GM19239 (cell line): ENCODE measurements at places on chromosomes 3 and 15.

- DNase-seq = no peak
Observed at GRCh38 chr3:194986208-194987043, 284.5 kb downstream of the XXYLT1 start.

GRCh38 chr3:79414806-79415205, 353.0 kb downstream of the ROBO1 start:
- DNase-seq = no peak

GRCh38 chr3:10949197-10949596, 43.4 kb upstream of the SLC6A1 start:
- no peak for DNase-seq

DNA sequence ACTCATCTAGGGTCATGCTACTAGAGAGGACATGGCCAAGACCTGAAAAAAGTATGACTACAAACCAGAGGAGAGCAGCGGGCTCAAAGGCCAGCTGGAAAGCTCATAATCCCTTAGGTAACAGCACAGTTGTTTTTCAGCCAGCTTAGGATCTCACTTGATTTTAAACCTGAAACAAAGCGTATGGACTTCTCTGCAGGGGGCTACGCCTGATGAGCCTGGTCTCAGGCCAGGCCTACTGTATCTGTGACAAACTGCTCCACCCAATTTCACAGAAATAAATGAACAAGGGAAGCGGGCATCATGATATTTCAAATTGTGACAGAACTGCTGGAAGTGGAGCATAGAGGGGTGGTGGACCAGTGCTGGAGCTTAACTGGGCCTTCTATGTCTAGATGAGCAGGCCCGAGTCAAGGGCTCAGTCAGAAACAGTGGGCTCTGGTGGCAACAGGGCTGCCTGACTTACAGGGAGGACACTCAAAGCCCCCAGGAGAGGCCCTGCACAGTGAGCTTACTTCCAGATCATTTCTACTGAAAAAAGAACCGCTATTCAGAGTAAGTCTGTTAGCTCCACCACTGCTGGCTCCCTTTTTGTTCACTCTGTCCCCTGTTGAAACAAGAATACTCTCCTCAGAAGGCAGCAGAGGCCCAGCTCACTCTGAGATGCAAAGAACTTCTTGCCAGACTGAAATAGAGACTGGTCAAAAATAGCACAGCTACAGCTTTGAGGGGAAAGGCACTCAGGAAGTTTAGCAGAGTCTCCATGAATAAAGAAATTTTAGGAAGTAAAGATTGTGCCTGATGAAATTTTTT, 47.0 kb downstream of the LRIG1 start:
- DNase-seq = no peak

- no peak for DNase-seq
Observed at GRCh38 chr3:162302983-162303624, 806.5 kb downstream of the OTOL1 start.

- DNase-seq = no peak
Observed at GRCh38 chr15:53833134-53833624, 73.7 kb upstream of the WDR72 start.

DNA sequence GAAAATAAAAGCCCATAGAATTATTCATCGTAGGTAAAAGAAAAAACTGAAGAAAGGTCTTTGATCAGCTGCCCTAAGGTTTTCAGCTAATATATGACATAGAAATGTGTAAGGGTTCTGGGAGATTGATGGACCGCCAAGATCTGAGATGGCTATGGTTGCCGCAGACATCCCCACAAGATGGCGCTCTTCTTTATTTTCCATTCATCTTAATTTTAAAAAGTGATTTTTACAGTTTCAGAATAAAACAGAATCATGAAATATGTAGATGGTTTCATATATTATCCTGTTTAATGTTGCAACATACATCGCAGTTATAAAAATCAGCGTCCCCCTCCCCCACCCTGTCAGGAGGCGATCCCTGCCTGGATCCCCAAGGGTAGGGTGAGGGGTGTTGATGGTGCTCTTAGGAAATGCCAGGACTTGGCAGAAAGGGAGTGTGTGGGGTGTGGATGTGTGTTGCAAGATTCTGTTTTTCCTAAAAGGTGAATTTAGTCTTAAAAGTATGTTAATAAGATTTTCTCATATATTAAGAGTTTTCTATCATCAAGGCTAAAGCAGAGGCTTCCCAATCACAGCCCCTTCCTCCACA, 68.8 kb downstream of the ANXA2 start:
- DNase-seq = no peak

DNA sequence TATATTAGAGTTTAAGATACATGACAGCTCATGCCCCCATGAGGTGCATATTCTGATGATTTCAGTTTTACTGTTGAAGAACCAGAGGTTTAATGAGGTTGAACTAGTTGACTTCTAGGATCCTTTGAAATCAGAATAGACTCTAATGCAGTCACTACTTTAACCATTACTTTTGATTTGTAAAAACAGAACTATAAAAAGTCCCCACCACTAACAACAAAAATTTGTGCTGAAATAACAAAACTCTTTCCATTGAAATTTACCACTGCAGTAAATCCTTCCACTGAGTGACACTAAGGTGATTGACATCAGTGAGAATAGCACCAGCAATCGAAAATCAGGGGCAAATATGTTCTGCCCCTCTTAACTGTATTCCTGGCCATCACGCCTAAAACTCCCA, 214.1 kb downstream of the SHQ1 start:
- no peak for DNase-seq

DNA sequence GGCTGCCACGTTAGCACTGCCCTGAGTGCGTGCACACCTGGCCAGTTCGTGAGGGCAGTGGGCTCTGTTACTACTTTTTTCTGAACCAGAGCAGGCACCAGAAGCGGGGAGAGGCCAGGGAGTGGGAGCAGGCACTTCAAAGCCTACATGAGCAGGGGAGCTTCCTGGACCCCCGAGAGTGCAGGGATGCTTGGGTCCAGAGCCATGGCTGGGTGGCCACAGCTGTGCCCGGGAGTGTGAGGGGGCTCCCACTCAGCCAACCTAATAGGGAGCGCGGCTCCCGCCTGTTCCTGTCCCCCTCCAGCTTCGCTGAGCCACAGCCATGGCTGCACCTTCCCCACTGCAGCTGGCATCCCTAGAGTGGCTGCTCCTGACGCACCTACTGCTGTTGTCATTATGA, 1423.3 kb downstream of the SI start:
- no peak for DNase-seq

GRCh38 chr15:26504009-26504408, 268.9 kb downstream of the GABRB3 start:
- DNase-seq = no peak

DNA sequence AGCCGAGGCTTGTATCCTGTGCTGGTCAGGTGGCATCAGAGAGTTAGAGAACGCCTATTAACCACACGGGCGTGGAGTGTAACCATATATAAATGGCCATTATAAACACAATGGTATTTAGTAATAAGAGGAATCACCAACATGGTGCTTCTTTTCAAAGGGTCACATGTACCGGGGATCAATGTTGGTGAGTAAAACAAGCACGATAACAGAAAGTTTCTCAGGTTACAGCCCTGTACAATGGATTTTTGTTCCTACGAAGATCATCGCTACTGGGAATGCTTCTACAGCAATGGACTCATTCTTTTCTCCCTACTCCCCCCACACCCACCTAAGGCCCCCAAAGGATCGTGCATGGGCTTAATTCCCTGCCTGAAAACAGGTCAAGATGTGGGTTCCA, 42.5 kb downstream of the MEIS2 start:
- no peak for DNase-seq

GRCh38 chr15:60584355-60584998, 105.5 kb upstream of the ICE2 start:
- DNase-seq = no peak

- no peak for DNase-seq
Observed at GRCh38 chr3:183218826-183219225, 34.2 kb upstream of the B3GNT5 start.

DNA sequence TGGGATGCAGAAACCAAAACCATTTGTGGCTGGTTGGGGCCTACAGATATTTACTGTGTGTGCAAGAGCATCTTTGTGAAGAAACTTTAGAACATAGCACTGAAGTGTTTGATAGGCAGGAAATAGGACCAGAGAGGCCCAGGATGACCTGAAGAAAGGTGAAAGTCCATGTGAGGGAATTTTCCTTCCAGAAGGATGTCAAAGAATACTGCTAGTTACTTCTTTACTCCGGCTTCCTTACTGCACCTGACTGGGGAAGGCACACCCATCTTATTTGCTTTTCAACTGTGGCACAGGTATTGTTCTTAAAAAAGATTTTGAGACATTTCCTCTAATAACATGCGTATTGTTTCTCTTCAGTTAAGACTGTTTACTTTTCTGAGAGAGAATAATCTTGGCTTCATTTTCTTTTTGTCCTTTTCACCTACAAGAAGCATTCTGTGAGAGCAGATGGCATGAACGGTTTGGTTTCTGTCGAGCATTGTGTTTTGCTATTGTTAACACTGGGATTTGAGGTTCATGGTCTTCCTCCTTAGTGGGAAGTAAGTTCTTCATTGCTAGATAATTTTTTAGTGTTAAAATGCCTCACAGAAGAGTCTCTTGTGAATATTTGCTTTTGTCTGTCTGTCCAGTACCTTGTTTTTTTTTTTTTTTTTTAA, 71.5 kb downstream of the SLCO3A1 start:
- no peak for DNase-seq

- DNase-seq = no peak
Observed at GRCh38 chr15:69946870-69947269, 150.8 kb downstream of the TLE3 start.

DNA sequence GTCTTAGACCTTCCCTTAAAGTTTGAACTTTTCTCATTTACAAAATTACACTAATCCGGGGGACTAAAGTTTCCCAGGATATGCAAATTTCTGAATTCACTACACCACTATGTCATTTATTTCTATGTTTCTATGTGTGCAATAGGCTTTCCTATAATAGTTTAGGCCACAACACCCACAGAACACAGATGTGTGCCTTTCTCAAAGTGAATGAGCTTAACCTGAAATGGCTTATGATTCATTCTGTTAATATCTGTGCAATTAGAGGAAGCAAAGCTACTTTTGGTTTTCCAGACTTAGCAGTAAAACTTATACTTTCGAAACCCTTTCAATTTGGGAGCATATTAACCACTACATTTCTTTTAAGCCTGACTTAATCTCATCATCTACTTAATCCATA, 748.1 kb downstream of the GBE1 start:
- no peak for DNase-seq

DNA sequence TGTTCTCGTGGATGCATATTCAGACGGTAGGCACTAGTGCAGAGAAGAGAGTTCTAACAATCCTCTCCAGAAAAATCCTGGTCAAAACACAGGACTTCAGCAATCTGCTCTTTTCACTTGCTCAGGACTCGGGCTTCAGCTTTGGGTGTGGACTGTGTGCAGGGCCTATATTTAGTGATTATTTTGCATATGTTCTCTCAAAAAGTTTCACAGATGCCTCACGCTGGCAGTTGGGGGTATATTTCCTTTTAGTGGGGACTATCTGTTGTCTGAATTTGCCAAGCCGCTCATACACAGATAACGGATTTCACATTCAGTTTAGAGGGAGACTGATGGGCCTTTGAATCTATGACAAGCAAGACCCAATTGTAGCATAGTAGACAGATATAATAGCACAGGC, 54.4 kb upstream of the LRRN1 start:
- no peak for DNase-seq

GRCh38 chr3:179098388-179099077, 26.9 kb upstream of the ZMAT3 start:
- DNase-seq = no peak

DNA sequence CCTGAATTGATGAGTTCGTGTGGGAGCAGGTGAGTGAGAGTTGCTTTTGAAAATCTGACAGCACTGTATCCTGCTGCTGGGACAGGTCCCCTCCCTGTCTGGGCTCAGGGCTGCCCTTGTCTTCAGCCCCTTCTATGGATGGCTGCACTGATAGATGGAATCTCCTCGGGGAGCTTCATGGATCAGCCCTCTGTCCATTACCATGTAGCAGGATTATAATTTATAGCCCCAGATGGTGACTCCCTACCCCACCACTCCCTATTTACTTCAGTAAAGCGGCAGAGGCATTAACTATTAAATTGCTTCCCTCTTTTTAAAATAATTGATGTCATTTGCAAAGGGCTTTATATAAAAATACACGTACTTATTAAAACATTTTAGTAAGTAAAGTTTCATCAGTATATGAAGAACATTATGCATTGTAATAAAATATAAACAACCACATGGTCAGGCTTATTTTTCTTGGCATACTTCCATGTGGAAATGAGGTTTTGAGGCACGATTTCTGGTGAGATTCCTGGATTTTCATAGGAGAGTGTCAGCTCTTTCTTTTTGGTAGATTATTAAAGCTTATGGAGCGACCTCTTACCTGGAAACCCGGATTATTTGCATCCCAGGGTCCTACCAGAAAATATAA, 38.5 kb downstream of the MAP3K13 start:
- no peak for DNase-seq

GRCh38 chr3:61928776-61929314, 367.5 kb downstream of the PTPRG start:
- no peak for DNase-seq

- no peak for DNase-seq
Observed at GRCh38 chr3:138361561-138361971, 13.2 kb downstream of the MRAS start.

DNA sequence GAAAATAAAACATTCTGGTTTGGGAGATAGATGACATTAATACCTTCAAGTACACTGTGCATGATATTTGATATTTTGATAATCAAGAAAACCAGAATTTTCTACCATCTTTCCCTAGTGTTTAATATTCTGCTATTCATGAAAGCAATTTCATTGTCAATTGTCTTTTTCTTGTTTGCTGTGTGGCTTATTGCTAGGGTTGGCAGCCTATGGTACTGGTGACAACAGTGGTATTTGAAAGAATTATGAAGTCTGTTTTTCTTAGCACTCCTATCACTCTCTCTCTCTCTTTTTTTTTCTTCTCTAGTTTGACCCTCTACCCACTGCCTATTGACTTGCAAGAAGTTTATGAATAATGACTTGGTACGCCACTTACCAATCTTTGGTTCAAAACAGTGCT, 15.4 kb downstream of the RNF13 start:
- no peak for DNase-seq

DNA sequence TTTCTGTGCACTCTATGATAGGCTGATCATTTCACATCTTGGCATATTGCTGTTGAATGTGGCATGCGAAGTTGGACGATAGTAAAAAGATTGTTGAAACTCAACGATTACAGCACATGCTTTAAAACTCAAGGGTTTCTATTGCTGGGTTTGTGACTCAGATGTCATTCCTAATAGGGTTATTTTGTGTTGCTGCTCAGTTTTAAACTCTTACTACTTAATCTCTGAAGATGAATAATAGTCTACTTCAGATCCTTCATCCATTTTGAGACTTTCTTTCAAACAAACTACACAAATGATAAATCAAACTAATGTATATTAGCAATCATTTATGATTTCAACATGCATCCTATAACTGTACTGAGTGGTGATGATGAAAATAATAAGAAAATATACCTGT, 71.3 kb upstream of the MBNL1 start:
- no peak for DNase-seq

GRCh38 chr3:112802338-112802737, 44.3 kb downstream of the CD200R1L start:
- no peak for DNase-seq

- no peak for DNase-seq
Observed at GRCh38 chr3:56899851-56900250, 98.1 kb upstream of the ARHGEF3 start.
